ENCODE measurements at places on chromosomes 16 and 17.

DNA sequence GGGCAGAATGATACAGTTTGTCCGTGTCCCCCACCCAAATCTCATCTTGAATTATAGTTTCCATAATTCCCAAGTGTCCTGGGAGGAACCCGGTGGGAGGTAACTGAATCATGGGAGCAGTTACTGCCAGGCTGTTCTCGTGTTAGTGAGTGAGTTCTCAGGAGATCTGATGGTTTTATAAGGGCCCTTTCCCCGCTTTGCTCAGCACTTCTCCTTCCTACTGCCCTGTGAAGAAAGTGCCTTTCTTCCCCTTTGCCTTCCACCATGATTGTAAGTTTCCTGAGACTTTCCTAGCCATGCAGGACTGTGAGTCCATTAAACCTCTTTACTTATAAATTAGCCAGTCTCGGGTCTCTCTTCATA lies 28.9 kb upstream of the SEC14L1 start:
- no peak for DNase-seq

- peak; percentile 11 for DNase-seq
Measured at GRCh38 chr17:7704601-7705268, at the start of gene EFNB3. TSS of gene EFNB3 (plus strand) at chr17:7705202. CDS start at chr17:7705599, 397 bp downstream.

DNA sequence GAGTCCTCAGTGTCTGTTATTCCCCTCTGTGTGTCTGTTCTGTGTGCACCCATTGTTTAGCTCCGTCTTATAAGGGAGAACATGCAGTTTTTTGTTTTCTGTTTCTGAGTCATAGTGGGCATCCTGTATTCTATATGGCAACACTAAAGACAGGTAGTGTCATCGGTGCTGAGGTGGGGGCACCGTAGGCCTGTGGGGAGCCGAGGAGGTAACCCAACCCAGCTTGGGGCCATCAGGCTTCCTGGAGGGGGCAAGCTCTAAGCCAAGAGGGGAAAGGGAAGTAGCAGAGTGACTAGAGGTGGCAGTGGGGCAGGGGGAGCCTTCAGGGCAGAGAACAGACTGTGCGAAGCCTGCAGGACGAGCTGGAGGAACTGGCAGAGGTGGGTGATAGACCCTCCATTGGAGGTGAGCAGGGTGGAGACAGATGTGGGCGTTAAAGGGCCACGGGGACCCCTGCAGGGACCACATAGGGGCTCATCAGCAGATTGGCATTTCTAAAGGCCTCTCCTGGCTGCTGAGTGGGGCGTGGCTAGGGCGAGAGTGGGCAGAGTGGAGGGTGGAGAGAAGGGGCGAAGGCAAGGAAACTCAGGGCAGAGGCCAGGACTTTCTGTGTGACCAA lies 36.5 kb downstream of the CPNE2 start:
- DNase-seq, result no peak

GRCh38 chr17:37676115-37676925 lies 33.1 kb upstream of the DDX52 start:
- peak; percentile 87 for DNase-seq

DNA sequence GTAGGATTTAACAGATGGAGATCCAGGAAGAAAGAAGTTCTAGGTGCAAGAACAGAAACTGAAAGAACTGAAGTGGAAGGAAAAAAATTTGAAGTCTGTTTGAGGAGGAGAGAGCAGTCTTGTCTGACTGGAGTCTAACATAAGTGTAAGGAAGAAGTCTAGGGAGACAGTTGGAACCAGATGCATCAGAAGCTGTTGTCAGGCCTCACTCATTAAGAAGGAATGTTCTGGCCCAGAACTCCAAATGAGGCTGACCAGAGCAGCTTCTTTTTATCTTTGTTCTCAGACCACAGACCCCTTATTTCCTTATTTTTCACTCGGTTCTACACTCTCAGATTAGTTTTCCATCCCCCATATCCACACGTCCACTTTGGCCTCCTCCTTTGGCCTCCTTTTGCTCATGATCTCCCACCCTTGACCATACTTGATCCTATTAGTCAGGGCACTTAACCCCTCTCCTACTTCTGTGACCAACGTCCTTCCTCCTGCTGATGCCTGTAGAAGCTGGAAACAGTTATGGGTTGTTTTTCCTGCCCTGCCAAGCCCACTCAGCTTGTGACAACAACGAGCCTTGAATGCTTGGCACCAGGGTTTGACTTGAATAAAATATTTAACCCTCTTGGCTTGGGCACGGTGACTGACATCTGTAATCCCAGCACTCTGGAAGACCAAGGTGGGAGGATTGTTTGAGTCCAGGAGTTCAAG lies 7.0 kb upstream of the MYH2 start:
- DNase-seq, result no peak

GRCh38 chr17:53765609-53766008 lies 57.1 kb upstream of the KIF2B start:
- no peak for DNase-seq

GRCh38 chr16:69762814-69763598 lies 874 bp downstream of the WWP2 start:
- peak; percentile 65 for DNase-seq

DNA sequence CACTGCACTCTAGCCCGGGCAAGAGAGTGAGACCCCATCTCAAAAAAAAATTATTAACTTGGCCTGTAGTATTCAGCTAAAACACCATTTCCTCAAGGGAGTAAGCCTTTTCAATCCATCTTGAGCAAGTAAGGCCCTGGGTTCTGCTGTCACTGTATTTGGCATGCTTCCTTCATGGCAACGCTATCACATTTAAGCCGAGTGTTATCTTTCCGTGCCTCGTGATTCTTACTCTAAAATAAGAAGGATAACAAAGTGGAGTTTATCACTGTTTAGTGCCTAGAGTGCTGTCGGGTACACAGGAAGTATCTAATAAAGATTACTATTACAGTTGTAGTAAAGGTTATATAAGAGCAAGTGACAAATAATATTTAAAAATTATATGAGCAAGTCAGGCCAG lies 8.8 kb downstream of the VPS53 start:
- DNase-seq, result no peak

All from kidney glomerular epithelial cell (primary cell).